ENCODE measurements at places on chromosomes 1 and 21.
A peak's percentile ranks its signal among the peaks of the same experiment; 100 is the strongest.

GRCh38 chr1:216560527-216560926 is 137.3 kb upstream of the USH2A start:
- no peak for DNase-seq

DNA sequence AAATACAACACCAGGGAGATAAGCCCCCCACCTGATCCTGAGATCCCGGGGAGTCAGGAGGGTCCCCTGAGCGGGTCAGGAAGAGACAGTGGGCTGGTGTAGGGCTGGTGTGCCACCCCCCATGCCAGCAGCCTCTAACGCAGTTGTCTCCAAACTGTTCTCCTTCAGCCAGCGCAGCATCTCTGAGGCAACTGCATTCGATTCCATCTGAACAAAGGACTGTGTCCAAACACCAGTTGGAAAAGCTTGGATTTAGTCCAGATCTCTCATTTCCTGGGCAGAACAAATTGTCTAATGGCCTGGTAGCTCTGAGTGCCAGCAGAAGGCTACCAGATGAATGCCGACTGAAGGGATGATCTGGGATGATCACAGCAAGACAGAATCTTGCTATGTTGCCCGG is 44.1 kb upstream of the EIF4G3 start:
- DNase-seq = no peak

DNA sequence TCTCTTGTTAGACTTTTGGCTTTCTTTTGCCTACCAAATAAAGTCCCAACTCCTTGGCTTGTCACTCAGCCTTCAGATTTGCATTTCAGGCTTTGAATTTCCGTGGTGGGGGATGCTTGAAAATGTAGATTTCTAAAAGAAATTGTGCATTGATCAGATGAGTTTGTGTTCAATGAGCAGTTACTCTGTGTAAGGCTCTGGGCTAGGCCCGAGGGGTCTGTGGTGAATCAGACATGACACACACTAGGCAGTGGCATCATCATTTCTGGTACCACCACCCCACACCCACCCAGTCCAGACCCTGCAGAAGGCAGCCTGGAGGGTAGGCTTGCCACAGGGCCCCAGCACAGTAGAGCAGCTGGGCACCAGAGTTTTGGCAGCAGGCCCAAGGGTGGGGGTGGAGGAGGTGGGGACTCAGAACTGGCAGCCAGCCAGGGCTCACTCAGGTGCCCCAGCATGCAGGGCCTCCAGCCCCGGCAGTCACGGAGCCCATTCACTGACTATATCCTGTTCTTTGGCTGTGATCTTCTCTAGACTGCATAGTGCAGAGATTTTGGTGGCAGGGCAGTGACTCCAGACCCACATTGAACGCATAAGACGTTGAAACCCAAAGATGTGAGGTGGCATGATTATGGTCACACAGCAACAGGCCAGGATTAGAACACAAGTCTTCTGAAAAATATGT is 97.2 kb upstream of the ARTN start:
- DNase-seq = peak; percentile 56

- DNase-seq = no peak
Measured at GRCh38 chr21:32516756-32517649, 68.3 kb downstream of the TCP10L start.

- DNase-seq = no peak
Measured at GRCh38 chr1:53176452-53177208, 20.0 kb upstream of the CPT2 start.

GRCh38 chr1:48608882-48609281 is 136.9 kb upstream of the SPATA6 start:
- DNase-seq = no peak

GRCh38 chr1:6906783-6907182 is 121.5 kb downstream of the CAMTA1 start:
- DNase-seq = no peak

- DNase-seq = peak; percentile 90
Measured at GRCh38 chr21:33380483-33380998, 22.7 kb upstream of the IFNGR2 start.

DNA sequence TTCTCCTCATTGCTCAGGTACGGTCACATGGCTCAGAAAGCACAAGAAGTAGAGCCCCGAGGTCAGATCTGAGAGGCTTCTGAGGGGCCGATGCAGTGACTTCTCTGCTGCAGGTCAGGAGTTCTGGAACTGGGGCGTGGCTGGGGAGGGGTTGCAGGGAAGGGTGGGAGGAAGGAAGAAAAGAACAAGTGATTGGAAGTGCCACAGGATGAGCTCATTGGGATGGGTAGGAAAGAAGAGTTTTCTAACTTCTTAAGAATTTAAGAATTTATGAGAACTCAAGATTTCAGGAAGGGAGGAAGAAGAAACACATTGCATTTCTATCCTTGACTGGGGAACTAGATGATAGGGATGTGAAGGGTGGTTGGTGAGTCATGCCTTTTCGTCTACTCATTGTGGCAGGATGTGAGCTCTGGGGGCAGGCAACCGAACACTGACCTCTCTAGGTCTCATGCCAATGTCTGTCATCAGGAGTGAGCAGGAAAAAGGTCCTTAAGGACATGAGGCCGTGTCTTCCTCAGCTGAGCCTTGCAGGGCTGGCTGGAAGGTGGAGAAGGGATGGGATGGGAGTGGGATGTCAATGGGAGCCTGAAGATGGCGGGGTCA is 497 bp downstream of the FCRLB start:
- no peak for DNase-seq

GRCh38 chr1:230818367-230818766 is 50.0 kb downstream of the C1orf198 start:
- DNase-seq = no peak

DNA sequence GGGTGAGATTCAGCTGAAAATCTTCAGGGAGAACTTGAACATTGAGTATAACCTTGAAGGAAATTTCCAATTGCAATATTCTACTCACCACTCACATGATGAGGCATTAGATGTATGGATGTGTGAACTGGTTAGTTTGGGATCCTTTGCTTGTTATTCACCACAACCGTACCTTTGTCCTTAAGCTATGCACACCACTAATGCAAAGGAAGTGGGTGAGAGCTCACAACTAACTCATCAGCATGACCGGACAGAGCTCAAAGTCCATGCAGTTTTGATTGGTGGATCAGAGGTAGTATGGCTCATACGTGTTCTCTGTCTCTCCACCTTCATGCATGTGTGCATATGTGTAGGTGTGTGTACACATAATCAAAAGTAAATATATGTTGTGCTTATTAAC is 43.5 kb upstream of the MROH9 start:
- DNase-seq = no peak

GRCh38 chr1:19793360-19794046 is 6.2 kb downstream of the TMCO4 start:
- no peak for DNase-seq

DNA sequence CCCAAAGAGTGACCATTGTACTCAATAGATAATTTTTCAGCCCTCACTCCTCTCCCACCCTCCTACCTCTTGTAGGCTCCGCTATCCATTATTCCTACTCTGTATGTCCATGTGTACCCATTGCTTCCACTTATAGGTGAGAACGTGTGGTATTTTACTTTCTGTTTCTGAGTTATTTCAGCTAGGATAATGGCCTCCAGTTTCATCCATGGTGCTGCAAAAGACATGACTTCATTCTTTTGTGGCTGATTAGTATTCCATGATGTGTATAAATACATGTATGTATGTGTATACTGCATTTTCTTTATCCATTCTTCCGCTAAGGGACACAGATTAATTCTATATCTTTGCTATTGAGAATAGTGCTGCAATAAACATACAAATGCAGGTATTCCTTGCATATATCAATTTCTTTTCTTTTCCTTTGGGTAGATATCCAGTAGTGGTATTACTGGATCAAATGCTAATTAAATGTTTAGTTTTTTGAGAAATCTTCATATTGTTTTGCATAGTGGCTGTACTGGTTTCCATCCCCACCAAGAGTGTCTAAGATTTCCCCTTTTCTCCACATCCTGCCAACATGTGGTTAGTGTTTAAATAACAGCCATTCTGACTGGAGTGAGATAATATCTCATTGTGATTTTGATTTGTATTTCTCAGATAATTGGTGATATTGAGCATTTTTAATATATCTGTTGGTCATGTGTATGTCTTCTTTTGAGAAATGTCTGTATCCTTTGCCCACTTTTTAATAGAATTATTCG is 4.9 kb downstream of the LY9 start:
- DNase-seq = no peak

DNA sequence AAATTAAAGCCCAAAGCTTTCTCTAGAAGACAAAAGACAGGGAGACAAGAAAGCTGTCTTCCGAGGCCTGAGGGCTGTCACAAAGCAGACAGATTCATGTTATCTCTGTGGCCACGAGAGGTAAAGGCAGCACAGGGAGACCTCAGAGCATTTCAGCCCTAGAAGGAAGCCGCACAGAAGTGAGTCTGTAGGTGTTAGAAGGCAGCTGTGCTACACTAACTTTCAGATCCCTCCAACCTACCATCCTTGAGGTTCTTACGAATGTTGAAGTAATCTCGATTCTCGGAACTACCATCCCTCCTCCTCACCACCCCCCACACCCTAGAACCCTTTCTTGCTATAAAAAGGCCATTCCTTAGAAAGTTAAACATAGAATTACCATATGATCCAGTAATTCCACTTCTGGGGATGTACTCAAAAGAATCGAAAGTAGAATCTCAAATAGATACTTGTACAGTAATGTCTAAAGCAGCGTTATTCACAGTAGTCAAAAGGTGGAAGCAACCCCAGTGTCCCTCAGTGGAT is 21.5 kb upstream of the LYST start:
- no peak for DNase-seq

DNA sequence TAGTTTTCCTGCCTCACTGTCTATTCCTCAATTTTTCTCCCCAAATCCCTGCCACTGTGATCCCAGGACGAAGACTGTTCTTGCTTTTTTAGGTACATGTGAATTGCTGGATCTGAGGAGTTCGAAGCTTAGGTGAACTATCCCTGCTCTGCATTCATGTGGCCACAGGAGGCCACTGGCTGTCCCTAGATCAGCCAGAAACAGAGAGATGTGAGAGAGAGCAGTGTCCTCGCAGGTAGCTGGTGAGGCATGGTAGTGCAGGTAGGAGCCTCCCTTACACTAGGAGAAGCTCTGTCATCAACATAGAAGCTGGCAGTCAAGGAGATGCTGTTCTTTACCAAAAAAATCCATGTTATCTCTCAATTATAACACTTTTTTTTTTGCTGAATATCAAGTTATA is 71.5 kb downstream of the USP24 start:
- DNase-seq = no peak

GRCh38 chr1:6614929-6615785 is 1.6 kb downstream of the PHF13 start:
- no peak for DNase-seq

- no peak for DNase-seq
Measured at GRCh38 chr1:18642278-18643095, 11.8 kb downstream of the PAX7 start.

DNA sequence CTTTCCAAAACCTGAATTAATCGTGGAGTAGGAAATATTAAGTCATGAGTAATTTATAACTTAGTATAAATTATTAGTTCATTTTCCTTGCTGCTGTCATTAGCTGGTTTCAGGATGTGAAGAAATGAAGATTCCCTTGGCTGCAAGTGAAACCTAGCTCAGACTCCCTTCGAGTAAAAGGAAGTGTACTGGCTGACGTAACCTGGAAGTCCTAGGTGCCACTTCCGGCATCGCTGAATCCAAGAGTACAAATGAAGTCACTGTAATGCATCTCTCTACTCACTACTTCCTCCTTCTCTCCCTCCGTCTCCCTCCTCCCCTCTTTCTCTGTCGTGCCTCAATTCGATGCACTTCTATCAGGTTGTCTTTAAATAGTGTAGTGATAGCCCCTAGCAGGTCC is 28.8 kb downstream of the ZP4 start:
- no peak for DNase-seq

- no peak for DNase-seq
Measured at GRCh38 chr1:179707406-179707805, 35.7 kb upstream of the FAM163A start.

GRCh38 chr1:180195916-180196315 is 34.1 kb upstream of the LHX4 start:
- no peak for DNase-seq

DNA sequence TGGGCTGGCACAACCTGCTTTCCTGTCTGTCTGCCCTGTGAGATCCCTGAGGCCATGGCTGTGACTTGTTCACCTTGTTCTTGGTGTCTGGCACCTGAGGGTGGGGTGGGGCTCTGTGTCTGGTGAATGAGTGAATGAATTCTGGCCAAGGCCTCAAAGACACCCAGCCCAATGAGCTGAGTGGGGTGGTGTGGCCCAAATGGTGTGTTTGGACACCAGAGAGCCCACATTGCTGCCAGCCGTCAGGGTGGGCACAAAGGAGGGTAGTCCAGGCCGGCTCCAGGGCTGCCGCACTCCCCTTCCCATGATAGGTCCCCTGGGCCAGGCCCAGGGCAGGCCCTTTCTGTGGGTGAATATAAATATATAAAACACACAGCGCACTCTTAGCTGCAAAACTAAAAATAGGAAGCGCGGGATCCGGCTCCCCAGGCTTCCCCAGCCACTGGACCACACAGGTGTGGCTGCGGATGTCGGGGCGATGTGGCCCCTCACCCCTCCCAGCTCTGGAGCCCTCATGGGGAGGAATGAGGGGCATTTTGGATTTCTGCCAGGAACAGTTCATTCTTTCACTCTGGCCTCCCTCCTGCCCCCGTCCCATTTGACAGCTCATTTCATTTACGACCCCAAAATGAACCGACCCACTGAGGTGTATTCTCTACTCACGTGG is 33.3 kb downstream of the RUNX3 start:
- no peak for DNase-seq

- DNase-seq = peak; percentile 34
Measured at GRCh38 chr1:184387476-184388318, 868 bp downstream of the C1orf21 start.

DNA sequence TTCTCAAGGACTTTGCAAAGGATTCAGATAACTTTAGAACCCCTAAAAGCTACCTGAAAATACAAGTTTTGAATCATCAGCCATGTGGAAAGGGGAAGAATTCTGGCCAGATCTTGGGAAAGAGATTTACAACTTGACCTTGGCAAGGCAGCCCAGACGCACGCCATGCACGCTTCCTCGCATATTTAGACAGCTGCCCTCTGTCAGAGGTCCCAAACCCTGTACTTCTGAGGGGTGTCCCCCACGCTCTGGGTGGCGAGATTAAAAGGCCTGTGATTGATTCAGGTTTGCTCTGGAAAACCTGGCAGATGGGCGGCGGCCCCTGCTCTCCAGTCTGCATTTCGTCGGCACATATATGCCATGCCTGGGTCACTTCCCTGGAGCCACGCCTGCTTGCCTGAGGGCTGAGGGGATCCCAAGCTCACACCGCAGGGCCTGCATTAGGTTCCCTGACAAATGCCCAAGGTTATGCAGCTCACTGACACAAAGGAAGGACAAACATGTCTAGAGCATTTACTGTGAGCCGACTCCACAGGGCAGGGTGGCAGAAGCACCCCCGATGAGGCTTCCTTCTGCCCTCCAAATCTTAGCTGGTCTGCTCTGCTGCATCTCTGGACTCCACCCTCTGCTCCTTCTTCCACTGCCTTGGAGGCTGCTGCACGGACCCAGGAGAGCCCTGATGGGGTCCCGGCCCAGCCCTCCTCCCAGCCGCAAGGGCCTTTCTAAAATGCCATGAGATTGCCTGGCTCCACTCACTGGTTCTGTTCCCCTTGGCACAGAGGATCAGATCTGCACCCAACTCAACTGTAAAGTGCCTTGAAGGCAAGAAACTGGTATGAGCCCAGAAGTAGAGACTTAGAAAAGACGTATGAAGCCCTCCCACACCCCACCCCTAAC is 103.9 kb downstream of the BCAR3 start:
- no peak for DNase-seq

- no peak for DNase-seq
Measured at GRCh38 chr1:240314845-240315801, 223.4 kb downstream of the FMN2 start.

- DNase-seq = no peak
Measured at GRCh38 chr21:19922122-19922521, 1076.1 kb upstream of the NCAM2 start.
